ENCODE measurements at places on chromosomes 13 and 19.

DNA sequence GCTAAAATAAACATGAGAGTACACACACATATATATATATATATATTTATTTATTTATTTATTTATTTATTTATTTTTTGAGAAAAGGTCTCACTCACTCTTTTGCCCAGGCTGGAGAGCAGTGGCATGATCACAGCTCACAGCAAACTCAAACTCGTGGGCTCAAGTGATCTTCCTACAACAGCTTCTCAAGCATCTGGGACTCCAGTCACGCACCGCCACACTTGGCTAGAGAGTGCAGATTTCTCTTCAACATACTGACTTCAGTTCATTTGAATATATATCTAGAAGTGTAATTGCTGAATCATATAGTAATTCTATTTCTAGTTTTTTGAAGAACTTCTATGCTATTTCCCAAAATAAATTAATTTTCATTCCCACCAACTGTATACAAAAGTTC is 1711.8 kb downstream of the SLITRK5 start:
- no peak for DNase-seq

DNA sequence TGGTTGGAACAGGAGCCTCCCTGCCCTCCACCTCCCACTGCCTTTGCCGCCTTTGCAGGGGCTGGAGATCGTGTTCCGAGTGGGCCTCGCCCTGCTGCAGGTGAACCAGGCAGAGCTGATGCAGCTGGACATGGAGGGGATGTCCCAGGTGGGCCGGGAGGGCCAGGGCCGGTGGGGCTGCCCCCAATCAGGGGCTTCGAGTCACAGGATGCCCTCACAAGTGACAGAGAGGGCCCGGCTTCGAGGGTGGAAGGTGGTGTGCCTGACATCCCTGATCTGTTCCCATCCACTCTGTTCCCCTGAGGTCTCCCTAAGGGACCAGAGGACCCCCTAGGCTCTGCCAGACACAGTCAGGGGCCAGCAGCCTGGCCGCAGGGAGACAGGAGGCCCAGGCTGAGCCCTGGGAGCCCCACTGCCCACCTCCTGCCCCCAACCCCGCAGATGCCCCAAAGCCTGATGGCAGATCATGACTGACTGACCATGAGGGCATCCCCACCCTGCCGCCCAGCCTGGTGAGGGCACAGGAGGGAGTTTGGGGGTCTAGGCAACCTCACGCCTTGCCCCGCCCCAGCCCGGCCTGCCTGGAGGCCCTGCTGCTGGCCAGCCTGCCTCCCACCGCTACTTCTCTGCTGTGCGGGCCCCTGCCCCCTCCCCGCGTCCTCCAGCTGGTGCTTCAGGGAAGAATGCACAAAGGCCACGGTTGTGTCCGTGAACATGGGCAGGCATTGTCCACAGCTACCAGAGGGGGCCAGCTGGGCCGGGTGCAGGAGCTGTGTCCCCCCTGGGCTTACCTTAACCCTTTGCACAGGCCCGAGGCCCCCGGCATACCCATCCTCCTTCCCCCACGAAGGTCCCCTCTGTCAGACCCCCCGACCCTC is 21.8 kb downstream of the EVI5L start:
- no peak for DNase-seq

DNA sequence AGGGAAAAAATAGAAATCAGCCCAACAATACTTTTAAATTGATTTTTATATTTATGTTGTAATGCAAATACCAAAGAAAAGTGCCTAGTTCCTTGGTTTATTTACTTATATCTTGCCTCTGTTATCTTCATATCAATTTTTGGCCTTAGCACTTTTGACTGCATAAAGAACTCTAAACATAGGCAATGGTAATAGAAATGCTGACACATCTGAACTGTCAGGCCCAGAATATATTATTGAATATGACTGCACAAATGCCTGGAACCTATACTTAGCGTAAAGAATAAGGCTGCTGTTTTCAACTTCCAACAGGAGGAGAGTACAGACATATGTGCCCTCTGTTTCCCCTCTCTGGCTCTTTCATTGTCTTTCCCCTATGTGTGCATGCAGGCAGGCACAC is 91.1 kb downstream of the DNAJC15 start:
- no peak for DNase-seq

DNA sequence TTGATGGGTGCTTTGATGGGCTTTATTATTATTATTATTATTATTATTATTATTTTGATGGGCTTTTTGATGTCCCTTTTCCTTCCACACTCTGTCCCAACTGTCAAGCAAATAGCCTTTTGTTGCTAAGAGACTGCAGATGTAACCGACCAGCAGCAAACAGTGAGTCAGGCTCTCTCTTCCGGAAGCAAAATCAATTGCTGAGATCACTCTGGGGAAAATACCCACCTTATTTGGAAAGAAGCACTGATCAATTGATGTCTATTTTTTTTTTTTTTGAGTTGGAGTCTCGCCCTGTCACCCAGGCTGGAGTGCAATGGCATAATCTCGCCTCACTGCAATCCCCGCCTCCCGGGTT is 2.9 kb downstream of the LDLR start:
- DNase-seq: peak; percentile 33

GRCh38 chr13:61913183-61913582 is 497.5 kb upstream of the PCDH20 start:
- DNase-seq: no peak

GRCh38 chr13:23059173-23059572 is 121.6 kb upstream of the SGCG start:
- DNase-seq: no peak

DNA sequence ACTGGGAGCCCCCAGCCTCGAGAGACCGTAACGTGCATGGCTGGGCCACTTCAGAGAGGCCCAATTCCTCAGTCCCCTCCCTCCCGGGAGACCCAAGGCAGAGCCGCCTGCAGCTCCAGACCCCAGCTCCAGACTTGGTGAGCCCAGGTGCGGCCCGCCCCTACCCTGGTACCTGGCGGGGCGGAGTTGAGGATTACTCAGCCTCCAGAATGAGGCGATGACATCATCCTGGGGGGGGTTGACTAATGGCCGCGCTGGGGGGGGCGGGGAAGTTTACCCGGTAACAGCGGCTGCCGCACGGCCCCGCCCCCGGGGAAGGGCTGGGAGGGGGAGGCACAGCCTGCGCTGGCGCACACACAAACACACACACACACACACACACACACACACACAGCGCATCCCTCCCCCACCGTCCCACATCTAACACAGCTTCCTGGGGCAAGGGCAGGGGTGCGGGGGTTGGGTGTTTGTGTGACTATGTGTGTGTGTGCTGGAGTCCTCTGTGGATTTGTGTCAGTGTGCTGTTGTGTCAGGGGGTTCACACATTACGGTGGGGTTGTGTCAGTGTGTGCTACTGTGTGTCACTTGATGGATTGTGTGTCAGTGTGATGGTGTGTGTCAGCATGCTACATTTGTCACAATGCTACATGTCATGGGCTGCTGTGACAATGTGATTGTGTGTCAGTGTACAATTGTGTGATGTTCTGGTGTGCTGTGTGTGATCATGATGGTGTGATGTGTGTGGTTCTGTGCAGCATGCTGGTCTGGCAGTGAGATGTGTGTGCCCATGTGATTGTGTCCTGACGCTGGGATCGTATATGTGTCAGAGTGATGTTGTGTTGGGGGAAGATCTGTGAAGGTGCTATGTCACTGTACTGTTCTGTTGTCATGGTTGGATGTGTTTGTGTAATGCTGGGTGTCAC is 10.3 kb upstream of the BBC3 start:
- DNase-seq: peak; percentile 78

DNA sequence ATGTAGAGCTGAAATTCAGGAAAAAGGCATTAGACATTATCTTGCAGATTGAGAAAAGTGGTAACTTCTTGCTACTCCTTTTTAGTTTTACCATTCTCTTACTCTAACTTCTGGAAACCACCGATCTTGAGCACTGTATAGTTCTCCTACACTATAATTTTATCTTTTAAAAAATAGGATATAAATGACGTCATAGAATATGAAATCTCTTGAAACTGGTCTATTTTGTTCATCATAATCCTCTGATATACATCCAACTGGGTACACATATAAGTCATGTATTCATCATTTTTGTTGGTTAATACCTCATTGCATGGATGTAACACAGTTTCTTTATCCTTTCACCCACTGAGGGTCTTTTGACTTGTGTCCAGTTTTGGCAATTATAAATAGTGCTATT is 629.9 kb upstream of the PRR20A start:
- no peak for DNase-seq

- DNase-seq: peak; percentile 44
Observed at GRCh38 chr19:10027158-10027997, 14.1 kb downstream of the RDH8 start.

GRCh38 chr19:10918359-10918758 is 10.1 kb downstream of the YIPF2 start:
- no peak for DNase-seq

- no peak for DNase-seq
Observed at GRCh38 chr19:40510526-40511115, 43.8 kb downstream of the SPTBN4 start.

DNA sequence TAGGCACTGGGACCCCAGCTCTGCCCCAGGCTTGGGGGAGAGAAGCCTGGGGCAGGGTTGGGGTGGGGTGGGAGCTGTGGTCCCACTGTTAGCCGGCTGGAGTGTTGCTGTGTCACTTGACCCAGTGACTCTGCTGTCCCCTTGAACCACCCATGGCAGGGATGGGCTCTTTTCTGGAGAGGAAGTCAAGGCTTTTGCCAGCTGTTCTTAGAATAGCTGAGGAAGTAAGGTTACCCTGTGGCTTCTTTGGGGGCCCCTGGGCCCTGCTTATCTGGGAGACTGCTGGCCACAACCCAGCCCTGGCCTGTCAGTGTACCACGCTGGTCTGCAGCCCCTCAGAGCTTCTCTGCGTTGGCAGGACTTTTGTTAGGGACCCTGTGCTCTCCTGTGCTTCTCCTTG is 9.1 kb downstream of the PNPLA6 start:
- no peak for DNase-seq

DNA sequence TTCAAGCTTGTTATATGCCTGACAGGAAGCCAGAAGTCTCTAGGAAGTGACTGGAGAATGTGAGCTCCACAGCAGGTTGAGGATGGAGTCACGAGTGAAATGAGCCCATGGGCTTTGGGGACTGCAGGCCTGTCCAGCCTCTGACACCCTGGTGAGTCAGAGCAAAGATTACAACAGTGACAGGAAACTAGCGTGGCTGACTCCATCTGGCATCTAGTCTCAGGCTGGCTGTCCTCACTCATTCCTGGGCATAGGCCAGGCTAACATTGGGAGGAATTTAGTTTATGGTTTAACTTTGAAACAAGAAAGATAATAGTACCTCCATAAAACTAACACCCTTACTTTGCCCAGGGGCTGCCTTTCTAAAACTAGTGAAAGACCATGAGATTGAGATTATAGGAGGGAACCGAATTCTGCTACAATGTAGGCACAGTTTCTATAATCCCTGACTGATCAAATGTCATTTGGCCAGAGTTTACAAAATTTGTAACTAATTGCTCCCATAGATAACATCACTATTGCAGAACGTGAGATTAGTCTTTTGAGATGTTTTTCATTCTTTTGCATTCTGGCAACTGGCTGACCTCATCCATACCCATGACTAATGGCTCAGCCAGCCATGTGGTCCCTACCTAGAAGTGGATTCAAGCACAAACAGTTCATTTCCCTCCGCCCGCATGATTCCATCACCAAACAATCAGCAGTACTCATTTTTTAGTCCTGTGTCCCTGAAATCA is 28.4 kb downstream of the PSG1 start:
- DNase-seq: no peak

GRCh38 chr13:42328672-42329071 is 56.7 kb downstream of the AKAP11 start:
- no peak for DNase-seq

DNA sequence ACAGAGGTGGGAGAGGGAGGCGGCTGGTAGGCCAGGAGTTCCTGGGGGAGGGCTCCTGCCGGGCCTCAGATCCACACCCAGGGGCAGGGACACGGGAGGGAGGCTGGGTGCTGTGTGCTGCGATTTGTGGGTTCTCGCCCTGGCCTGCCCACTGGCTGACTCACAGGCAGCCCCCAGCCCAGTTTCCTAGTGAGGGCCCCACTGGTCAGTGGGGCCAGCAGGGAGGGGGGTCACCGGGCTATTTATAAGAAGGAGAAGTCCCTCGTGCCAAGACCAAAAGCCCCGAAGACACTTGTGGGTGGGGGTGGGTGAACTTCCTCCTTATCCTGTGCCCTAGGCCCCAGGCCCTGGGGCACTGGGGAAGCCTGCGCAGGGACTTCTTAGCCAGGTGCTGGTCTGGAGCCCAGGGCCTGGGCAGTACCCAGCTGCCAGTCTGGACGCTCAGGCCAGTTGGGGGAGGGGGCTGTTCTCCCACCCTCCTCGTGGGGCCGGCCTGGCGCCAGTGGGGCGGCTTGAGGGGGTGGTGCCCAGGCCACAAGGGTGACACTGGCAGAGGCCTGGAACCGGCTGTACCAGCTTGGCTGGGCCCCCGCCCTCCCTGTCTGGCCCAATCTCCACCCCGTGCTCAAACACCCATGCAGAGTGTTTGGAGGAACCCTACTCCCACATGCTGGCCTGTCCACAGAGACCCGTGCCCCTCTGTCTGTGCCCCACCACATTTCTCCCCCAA is 5.0 kb upstream of the JUNB start:
- no peak for DNase-seq

- DNase-seq: no peak
Observed at GRCh38 chr13:96223231-96223630, 133.3 kb downstream of the HS6ST3 start.

DNA sequence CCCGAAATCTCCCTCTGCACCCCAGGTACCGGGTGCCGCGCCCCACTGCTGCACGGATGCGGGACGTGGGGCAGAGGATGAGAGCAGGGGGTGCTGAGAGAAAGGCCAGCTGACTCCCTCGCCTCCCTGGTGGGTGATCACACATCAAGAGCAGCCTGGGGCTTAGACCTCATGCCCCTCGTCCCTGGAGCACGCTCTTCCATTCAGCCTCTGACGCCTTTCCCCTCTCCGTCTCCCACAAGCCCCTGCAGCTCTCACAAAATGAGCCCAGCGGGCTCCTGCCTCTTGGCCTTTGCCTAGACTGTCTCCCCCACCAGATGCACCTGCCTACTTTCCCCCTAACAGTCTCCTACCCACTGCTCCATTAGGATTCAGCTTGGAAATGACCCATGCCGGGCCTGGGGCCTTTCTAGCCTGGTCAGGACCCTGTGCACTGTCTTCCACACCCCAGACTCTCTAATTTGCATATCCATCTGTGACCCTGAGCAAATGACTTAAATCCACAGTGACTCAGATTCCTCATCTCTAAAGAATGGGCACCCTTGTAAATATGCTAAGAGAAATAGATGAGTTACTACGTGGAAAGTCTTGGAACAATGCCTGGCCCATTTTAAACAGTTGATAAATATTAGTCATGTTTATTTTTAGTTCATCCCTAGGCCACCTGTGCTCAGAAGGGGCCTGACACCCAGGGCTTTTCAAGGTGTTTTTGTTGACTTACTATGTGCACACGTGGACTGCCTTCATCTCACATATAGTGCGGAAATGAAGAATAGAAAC is 582 bp upstream of the PTPRH start:
- DNase-seq: no peak

GRCh38 chr13:75160984-75161383 is 321.0 kb downstream of the TBC1D4 start:
- no peak for DNase-seq

- DNase-seq: no peak
Observed at GRCh38 chr13:66216728-66217127, 1013.4 kb downstream of the PCDH9 start.

Data from activated T-helper 1 cell treated with anti-CD3 and anti-CD28 coated beads, Interleukin-2, amount 50 U/mL, for 16 hours (primary cell).